ENCODE measurements at places on chromosomes 5 and 9.

DNA sequence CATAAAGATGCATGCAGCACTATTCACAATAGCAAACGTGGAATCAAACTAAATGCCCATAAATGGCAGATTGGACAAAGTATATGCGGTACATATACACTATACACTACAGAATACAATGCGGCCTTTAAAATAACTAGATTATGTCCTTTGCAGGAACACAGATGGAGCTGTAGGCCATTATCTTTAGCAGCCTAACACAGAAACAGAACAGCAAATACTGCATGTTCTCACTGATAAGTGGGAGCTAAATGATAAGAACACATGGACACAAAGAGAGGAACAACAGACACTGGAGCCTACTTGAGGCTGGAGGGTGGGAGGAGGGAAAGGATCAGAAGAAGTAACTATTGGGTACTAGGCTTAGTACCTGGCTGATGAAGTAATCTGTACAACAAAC is 758.2 kb downstream of the TLE1 start:
- no peak for DNase-seq

DNA sequence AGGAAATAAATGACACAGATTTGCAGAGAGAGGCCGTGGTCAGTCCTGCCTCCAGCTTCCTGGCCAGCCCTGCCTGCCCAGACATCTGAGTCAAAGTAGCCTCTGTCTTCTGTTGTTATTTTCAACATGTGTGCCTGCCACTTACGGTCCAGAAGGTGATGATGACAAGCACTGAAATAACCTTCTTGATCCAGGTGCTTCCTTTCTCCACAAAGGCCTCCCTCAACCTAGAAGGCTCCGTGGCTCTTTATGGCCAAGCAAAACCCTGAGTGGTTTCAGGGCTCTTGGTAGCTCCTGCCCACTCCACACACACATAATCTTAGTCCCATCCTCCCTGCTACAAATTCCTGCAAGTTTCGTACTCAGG is 34.1 kb upstream of the SLC6A19 start:
- DNase-seq: no peak

GRCh38 chr5:149421372-149421685 is 42.2 kb upstream of the IL17B start:
- DNase-seq: no peak

DNA sequence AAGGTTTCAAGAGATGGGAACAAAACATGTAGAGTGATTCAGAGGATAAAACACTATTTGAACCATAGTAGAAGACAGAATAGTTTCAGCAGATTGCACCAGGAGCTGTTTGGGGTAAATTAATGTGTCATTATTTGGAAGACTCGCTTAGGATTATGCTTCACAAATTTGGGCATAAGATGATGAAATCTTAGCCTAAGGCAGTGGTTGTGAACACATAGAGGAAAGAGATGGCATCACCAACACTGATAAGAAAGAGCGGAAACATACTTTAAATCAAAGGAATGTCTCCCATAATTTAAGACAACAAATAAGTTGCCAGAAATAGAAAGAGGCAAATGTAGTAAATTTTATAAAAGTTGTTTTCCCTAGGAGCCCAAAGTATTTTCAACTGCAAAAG is 66.1 kb upstream of the TBCA start:
- DNase-seq: no peak

DNA sequence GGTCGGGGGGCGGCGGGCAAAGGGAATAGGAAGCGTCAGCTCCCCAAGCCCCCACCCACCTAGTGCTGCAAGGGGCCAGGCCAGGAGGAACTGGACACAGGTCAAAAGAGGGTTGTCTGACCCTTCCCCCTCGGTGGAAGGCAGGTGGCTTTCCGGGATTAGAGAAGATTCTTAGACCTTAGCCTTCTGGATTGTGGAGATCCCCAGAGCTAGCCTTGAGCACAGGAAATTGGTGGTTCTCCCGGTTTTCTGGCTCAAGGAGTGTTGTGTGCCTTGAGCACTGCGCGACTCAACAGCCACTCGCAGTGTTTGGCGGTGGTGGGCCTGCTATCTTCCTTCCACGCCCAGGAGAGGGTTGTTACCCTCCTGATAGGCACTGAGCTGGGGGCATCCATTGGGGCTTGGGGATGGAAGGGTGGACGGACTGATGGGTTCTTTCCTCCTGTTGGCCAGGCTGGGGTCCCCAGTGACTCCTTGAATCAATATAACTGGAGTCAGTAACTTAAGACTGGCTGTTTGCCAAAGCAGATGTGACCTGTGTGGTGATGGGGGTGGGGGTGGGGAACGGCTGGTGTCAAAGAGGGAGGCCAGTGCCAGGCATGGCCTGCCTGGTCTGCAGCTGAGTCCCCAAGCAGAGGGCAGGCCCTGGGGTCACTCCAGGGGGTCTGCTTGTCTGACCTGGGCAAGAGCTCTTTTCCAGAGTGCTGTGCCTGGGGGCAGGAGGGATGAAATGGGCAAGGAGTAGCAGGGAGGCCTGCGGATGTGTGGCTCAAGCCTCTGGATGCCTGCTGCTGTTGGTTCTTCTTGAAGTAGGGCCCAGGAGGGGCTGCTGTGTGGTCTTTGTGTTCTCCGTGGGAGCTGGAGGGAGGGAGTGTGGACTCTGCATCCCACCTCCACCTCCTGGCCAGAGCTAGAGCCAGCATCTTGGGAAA is 2.1 kb downstream of the FGF18 start:
- DNase-seq: no peak

- no peak for DNase-seq
These were observed 356.1 kb downstream of the SPOCK1 start for GRCh38 chr5:137142764-137143605.

- DNase-seq: no peak
These were observed 154.6 kb downstream of the COL23A1 start for GRCh38 chr5:178435321-178436238.

- DNase-seq: no peak
These were observed 135.2 kb downstream of the MPDZ start for GRCh38 chr9:13144166-13144775.

DNA sequence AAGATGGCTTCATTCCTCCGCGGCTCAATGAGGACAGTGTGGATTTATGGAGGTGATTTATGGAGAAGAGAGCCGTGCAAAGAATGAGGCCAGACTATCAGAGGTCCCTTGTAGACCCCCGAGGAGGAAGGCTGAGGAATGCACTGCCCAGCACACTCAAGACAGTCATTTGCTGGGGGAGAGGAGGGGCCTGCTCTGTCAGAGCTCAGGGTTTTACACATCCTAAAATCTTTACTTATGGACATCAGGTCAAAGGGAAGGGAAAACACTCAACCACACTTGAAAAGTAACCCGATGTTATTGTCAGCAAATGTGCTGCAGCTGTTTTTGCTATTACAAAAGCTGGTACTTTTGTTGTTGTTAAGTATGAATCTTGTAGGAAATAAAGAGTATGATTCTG is 289.5 kb downstream of the SLIT3 start:
- DNase-seq: no peak

DNA sequence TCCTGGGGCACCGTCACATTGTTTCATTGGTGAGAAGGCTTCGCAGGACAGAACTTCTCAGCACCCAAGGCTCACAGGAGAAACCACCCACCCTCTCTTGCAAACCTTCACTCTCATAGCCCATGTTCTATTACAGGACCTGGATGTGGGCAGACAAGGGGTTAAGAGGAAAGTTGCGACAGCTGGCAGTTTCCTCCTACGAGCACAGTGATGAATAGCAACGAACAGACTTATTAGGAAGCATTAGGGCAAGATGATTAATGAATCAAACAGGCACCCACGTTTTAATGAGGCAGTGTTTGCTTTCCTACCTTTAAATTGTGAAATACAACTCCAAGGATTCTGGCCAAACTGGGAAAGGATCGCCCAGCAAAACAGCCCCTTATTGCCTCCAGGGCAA is 339.3 kb downstream of the DRD1 start:
- no peak for DNase-seq

DNA sequence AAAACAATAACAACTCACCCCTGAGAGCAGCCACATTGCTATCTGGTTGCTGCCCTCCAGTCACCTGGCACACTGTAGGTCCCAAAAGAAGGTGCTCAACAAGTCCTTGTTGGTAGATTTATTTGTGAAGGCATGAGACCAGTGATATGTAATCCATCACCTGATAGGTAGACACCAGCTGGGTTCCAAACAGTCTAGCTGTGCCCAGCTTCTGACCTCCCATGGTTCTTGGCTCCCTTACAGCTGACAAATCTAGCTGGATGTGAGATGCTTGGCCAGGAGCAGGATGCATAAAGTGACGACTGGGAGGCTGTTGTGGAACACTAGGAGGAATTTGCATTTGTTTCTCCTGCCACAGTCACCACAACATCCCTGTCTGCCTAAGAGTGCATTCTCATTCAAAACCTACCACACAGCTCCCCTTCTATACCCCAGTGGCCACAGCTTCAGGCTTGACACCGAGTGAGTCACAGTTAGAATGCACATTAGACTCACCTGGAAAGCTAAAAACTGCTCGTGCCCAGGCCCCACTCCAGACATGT is 7.8 kb upstream of the VLDLR start:
- DNase-seq: no peak

DNA sequence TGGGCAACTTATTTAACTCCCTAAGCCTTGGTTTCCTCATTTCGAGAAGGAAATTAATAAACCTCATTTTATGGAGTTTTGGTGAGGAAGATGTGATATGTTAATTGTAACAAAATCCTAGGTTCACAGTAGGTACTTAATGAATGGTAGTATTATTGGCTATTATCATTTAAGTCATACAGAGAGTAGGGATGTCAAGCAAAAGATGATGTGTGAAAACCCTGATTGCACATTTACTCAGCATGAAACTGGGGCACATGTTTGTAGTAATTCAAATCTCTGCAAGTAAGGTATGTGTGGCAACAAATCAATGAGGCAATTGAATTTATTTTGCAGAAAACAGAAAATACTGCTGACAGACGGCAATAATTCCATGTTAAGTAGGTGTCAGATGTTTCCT is 127.3 kb downstream of the CSNK1G3 start:
- DNase-seq: no peak

DNA sequence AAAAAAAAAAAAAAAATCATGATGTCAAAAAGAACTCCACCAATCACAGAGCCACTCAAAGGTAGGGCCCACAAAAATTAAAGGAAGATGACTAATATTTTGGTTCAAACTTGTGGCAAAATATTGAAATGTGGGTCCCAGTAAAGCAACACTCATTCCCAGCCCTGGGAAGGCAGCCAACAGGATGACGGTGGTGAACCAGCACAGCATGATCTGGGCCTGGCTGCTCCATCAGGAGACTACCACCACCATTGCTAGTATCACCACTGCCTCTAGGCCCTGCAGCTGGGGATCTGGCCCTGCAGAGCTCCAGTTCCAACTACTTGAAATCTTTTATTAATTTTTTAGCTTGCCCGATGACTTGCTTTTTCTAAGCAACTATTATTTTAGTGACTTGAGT is 206.8 kb upstream of the ITGA1 start:
- DNase-seq: no peak

DNA sequence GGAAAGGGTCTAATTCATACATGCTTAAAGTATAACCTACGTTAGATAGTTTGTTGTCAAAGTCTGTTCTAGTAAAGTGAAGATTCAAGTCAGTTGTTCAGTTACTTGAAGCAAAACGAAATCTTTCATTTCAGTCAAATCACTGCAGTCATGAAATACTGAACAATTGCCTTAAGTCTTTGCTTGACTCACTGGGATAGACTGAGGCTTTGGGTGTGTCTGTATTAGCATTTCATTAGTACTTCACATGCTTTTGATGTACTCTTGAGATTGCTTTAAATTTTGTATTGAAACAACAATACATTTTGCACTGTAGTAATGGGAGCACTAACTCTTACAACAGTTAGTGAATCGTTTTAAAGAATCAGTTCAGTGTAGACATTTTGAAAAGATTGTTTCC is 4.0 kb upstream of the CMYA5 start:
- DNase-seq: no peak

- peak; percentile 31 for DNase-seq
These were observed 14.2 kb upstream of the CCDC180 start for GRCh38 chr9:97293207-97293721.

DNA sequence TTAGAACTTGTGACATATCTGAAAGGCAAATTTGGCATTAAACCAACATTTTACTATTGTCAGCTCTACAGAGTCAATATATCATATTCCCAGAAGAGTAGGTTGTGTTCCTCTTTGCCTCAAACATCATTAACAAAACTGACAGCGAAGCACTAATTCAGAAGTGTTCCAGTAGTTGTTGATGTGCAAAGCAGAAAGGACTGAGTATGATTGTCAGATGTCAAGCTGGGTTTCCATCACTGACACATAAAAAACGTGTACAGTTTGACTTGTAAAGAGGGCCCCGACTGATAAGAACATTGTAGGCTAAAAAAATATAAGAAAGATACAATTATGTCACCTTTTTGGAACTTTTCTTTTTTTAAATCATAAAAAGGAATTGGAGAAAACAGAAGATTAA is 101.5 kb upstream of the ZNF608 start:
- DNase-seq: no peak

DNA sequence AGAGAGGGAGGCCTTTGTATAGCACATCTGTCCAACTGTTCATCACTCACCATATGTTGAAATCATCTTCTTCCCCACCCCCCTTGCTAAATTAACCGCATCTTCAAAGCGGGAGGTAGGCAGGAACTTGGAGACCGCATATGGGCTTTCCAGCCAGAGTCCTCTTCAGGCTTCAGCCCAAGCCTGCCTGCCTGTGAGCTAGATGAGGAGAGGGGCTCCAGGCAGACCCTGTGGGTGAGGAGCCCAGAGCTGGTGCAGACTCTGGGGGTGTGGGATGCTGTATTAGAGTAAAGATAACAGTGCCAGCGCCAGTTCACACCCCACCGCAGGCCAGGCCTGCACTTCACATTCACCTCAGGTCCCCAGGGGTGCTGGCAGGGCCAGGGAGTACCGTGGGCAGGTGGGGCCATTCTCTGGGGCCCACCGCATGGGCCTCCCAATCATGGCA is 16.2 kb downstream of the PRRC2B start:
- DNase-seq: no peak

GRCh38 chr5:59684388-59685190 is 208.9 kb downstream of the PDE4D start:
- DNase-seq: no peak

- DNase-seq: no peak
These were observed 21.0 kb upstream of the NSMF start for GRCh38 chr9:137479892-137480685.

- DNase-seq: no peak
These were observed 101.0 kb downstream of the ZNF608 start for GRCh38 chr5:124645396-124645795.

DNA sequence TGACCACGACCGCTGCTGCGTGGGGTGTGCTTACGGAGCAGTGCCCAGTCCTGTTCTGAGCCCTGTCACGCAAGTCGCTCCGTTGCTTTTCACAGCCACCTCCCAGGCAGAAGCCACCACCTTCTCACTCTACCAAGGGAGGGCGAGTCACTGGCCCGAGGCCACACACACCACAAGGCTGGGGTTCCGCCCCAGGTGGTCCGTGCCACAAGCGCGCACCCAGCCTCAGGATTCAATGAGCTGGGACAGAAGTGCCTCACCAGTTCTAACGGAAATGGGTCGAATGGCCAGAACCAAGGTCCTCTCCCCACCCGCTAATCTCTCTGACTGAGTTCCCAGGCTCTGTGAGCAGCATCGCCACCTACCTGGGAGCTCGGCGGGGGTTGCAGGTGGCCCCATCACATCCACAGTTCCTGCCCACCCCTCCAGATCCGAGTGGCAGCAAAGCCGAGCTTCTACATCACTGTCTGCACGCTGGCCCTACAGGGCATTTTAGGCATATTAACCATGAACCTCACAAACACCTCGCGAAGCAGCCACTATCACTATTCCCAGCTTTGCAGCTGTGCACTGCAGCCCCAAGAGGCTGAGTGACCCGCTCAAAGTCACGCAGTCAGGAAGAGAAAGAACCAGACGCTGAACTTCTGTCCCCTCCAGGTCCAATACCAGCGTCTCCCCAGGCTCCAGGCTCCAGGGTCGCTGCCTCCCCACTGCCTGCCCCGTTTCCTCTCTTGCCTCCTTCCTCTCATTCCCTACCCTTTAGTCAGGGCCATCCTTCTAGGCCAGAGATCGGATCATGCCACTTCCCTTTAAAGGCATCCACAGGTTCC is 92.1 kb upstream of the PHYKPL start:
- DNase-seq: no peak

All from glomerular endothelial cell (primary cell).